ENCODE measurements at places on chromosomes 3 and 15.
A peak's percentile ranks its signal among the peaks of the same experiment; 100 is the strongest.

DNA sequence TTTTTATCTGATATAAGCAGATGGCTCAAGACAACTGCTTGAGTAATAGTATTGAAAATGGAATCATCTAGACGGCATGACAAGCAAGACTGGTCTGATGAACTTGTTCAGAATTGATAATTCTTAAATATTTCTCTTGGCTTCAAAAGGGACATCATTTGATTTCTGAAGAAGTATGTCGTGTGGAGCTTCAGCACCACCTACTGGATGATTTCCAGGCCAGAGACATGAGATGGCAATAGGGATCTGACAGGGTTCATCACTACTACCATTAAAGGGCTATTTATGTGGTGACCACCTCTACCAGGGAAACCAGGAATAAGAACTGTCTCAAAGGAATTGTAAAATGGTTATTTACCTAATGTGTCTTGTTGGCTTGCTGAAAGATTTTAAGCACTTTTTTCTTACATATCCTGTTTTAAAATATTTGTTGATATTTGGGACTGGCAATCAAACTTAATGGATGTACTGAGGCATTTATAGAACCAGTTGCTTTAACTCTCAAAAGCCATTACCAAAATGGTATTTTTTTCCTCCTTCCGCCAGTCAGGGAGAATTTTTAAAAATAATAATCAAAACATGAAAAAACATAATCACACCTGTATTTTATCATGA is 99.5 kb upstream of the FAM98B start:
- DNase-seq: peak; percentile 59

DNA sequence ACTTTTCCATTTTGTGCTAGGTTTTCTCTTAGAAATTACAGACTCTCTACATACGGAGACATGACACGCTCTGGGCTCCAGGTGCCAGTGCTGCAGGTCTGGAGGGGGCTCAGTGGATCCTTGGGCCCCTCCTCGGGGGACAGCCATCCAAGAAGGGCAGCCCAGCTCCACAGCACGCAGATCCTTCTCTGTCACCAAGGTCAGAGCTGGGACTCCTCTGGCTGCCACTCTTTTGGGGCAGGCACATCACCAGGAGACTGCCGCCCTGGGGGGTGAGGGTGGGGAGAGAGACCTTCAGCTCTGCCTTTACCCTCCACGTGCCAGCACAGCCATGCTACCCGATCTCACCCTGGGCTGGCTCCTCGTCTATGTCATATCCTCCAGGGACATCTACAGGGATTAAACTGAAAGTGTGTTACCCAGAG is 65.6 kb downstream of the ATP10A start:
- DNase-seq: no peak

- no peak for DNase-seq
These were observed 28.0 kb downstream of the OSBPL10 start for GRCh38 chr3:31953091-31953490.

DNA sequence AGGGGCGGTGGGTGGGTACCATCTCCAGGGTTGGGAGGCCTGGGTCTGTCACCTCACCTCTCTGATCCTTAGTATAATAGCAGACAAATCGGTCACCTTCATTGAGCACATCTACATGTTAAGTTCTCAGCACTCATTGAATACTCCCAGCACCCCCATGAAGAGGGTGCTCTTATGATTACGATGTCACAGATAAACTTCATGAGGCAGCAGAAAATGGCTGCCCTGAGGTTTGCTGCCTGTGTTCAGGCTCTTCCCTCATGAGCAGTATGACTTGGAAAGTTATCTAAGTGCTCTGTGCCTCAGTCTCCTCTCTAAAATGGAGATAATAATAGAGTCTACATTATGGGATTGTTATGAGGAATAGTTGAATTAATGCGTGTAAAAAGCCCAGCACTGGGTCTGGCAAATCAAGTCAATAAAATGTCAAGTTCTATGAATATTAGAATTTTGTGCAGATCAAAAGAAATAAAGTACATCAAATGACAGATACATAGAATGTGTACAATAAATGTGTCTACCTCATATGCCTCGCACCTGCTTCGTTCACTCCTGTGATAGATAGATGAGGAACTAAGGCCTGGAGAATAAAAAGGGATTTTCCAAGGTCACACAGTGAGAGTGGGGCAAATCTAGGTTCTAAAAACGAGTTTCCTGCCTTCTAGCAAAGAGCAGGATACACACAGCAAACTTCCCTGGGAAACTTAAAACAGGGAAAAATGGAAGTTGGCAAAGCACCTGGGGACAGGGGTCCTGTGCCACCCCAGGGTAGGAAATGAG is 142.2 kb upstream of the MRPS22 start:
- DNase-seq: no peak

GRCh38 chr3:106913111-106913698 is 464.0 kb upstream of the CCDC54 start:
- no peak for DNase-seq

DNA sequence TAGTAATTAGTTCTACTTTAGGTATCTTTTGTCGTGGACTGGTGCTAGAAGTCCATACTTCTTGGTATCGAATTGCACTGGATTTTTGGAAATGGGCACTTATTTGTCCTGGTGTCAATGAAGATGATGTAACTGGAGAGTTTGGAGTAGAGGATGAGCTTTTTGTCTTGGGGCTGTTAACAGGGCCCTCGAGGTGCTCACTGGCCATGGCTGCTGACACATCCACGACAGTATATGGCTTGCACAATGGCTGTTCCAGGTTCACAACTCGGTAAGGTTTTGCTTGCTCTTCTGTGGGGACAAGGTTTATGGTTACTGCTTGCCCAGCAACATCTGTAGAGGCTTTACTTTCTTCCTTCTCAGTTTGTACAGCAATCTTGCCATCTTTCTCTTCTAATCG is 109.4 kb upstream of the TSPAN3 start:
- DNase-seq: no peak

GRCh38 chr15:89672221-89673164 is 6.7 kb downstream of the PLIN1 start:
- peak; percentile 82 for DNase-seq

- DNase-seq: no peak
These were observed 246.8 kb upstream of the TOPAZ1 start for GRCh38 chr3:43994657-43995546.

DNA sequence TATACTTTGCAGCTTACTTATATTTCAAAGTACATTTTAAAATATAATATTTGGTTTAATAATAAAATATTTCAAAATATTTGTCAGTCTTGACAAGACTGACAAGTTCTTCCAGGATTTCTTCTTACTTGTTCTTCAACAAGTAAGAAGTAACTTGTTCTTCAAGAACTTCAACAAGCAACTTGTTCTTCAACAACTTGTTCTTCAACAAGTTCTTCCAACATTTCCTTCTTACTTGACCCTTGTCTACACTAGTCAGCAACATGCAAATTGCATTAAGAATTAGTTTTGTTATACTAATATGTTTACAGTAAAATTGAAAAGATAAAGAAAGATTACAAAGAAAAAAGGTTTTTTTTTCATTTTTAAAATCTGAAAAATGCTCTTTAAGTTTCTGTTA is 731.7 kb downstream of the NSUN3 start:
- no peak for DNase-seq

DNA sequence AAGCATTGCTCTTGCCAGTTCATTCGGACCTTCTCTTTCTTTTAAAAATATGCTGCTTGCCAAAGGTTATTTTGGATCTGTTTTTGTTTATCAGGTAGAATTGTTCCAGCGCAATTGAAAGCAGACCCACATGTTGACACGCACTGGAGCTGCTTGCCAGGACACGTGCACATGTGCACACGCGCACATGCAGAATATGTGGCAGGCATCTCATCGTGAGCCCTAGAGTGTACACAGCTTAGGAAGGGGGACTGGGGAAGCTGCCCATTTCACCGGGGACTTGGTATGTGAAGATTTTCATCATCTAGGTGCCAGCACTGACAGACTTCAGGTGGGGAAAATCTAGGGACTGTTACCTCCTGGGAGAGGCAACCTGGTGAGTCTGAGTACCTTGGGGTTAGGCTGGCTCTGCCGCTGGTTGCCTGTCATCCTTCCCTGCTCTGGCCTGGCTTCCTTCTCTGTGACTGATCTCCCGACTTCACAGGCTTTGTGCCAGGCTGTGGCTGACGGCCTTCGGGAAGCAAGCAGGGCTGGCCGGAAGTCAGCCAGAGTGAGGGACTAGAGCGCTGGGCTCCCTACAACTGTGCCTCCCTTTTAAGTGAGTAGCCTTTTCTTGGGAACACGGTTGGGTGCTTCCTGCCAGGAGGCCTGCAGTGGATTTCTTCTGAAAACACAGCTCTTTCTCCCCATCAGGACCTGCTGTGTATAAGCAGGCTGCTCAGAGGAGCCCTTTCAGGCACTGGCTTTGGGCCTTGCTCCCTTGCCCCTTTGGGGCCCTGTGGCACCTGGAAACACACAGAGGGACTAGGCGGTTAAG is 129.3 kb downstream of the EEFSEC start:
- peak; percentile 88 for DNase-seq

DNA sequence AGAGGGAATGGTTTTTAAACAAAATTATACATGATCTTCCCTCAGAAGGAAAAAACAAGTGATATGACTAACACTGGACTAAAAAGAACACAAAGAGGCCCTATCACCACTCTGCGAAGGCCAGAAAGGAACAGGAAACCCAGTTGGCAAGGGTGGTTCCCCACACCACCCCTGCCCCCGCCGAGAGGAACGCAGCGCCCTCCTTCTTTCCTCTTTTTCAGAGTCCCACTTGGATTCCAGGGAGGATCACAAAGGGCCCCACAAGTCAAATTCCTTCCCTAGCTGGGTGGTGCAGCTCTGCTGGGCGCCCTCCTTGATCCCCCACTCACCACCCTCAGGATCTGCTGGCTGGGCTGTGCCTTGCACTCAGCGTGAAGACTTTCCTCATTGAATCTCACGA is 29.8 kb downstream of the PLA1A start:
- peak; percentile 80 for DNase-seq

GRCh38 chr3:126412841-126413692 is 18.4 kb downstream of the CFAP100 start:
- peak; percentile 17 for DNase-seq

DNA sequence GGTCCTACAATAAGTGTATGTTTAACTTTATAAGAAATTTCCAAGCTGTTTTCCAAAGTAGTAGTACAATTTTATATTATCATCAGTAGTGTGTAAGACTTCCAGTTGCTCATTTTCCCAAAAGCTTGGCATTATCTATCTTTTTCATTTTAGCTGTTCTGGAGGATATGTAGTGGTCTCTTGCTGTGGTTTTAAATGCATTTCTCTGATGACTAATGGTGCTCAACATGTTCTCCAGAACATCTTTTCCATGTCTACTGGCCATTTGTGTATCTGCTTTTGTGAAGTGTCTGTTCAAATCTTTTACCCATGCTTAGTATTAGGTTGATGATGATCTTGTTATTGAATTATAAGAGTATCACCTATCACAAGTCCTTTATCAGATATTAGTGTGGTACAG is 13.3 kb downstream of the BCL2A1 start:
- no peak for DNase-seq

DNA sequence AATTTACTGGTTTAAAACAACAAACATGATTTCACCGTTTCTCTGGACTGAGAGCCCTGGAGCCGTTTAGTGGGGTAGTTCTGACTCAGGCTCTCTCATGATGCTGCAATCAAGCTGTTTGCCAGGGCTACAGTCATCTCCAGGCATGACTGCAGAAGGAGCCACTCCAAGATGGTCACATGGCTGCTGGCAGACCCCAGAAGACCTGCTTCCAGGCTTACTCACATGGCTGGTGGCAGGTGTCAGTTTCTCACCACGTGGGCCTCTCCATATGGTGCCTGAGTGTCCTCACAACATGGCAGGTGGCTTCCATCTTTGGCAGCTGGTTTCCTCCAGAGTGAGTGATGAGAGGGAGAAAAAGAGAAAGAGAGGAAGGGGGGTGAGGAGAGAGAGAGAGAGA is 378.3 kb upstream of the RGMA start:
- peak; percentile 83 for DNase-seq

- no peak for DNase-seq
These were observed 206.1 kb downstream of the CADPS start for GRCh38 chr3:62669161-62669560.

- DNase-seq: no peak
These were observed 635 bp downstream of the TUBGCP5 start for GRCh38 chr15:23038726-23039142.

DNA sequence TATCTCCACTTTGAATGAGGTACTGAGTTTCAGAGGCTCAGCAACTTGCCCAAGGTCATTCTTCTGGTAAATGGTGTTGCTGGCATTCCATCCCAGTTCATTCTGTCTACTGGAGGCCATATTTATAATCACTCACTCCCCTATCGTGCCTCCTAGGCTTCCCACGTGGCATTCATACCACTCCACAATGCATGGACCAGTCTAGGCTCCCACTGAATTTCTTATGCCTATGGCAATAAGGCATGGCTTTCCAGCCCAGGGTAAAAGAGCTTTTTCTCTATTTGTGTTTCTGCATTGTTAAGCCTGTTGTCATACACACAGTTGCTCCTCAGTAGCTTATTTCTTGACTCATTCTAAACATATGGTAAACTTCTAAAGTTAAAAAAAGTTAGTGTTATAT is 19.9 kb downstream of the BBX start:
- no peak for DNase-seq

DNA sequence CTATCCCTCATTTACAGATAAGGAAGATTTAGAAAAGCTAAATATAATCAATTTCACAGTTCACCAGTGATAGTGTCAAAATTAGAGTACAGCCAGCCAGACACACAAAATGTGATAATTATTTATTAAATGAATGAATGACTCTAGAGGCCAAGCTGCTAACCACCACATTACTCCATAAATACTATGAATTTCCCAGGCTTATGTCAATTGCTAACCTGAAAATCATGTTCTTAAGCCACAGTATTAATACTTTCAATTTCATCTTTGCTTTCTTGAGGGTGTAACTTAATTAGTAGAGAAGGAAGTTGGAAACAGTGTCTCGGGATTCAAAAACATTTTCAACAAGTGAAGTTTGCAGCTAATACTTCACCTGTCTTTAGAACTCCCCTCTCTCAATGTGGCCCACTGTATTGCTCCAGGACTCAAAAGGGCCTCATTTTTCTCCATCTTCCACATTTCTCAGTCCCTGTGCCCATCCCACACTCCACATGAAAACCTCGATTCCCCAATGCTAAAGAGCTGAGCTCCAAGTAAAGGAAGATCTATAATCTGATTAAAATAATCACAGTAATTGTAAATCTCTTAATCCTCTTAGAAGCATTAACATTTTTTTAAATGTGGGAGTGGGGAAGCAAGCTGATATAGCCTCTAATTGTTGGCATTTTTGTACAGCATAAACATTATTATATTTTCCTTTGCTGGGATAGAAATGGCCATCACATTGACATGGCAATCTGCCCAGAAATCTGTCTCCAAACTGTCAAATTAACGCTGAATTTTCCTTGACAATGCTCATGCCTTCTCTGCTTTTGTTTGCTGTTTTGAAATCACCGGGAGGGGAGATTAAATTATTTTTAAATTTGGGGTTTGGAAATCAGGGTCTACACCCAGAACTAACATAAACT is 765.1 kb downstream of the ROBO1 start:
- no peak for DNase-seq

GRCh38 chr3:24493746-24494617 is 668 bp downstream of the THRB start:
- peak; percentile 90 for DNase-seq

DNA sequence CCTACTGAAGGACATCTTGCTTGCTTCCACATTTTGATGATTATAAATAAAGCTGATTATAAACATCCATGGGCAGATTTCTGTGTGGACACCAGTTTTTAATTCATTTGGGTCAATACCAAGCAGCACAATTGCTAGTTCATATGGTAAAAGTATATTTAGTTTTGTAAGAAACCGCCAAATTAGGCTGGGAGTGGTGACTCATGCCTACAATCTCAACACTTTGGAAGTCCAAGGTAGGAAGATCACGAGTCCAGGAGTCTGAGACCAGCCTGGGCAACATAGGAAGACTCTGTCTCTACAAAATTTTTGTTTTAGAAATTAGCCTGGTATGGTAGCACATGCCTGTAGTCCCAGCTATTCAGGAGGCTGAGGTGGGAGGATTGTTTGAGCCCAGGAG is 52.6 kb upstream of the ABHD2 start:
- DNase-seq: no peak

Data from aorta (tissue), 5 donors.